ENCODE measurements at places on chromosomes 4 and X.

GRCh38 chrX:12360986-12361598, 222.8 kb downstream of the FRMPD4 start:
- no peak for DNase-seq

DNA sequence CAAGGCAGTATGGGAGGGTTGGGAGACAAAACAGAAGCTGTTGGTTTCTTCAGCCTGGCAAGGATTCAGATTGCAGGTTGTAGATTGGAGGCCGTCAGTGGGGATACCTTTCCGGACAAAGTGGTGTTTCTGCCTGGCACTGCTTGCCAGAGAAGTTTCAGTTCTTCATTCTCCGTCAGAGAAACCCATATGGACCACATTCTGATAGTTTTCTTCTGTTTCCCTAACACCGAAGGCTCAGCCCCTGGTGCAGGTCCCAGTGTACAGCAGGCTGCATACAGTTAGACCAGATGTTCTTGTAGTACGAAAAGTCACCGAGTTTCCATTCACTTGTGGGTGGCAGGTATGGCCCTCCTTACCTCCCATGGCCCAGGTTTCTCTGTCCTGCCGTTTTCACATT, 107.3 kb downstream of the PTTG2 start:
- DNase-seq: no peak

GRCh38 chr4:81723019-81723884, 251.5 kb upstream of the RASGEF1B start:
- DNase-seq: no peak

- no peak for DNase-seq
These were observed 43.2 kb upstream of the BMPR1B start for GRCh38 chr4:94714365-94715160.

DNA sequence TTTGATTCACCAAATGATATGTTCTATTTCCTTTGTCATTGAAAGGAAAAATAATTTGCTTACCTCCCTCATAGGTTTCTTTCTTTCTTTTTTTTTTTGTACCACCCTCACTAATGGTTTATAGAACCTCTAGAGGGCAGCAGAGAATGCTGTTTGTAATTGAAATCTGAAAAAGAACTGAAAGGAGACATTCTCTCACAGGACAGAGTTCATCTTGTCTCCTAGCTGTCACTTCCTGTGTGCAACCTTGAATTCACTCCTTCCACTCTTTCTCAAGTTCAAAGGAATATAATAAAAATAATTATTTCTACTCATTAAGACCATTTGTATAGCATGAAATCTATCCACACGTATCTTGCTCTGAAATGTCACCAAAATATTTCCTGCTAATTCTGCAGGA, 51.0 kb downstream of the GUCY1B1 start:
- DNase-seq: no peak

GRCh38 chr4:67375291-67375690, 170.0 kb downstream of the CENPC start:
- DNase-seq: no peak

- no peak for DNase-seq
These were observed 30.9 kb upstream of the FAM156A start for GRCh38 chrX:52988985-52989917.

DNA sequence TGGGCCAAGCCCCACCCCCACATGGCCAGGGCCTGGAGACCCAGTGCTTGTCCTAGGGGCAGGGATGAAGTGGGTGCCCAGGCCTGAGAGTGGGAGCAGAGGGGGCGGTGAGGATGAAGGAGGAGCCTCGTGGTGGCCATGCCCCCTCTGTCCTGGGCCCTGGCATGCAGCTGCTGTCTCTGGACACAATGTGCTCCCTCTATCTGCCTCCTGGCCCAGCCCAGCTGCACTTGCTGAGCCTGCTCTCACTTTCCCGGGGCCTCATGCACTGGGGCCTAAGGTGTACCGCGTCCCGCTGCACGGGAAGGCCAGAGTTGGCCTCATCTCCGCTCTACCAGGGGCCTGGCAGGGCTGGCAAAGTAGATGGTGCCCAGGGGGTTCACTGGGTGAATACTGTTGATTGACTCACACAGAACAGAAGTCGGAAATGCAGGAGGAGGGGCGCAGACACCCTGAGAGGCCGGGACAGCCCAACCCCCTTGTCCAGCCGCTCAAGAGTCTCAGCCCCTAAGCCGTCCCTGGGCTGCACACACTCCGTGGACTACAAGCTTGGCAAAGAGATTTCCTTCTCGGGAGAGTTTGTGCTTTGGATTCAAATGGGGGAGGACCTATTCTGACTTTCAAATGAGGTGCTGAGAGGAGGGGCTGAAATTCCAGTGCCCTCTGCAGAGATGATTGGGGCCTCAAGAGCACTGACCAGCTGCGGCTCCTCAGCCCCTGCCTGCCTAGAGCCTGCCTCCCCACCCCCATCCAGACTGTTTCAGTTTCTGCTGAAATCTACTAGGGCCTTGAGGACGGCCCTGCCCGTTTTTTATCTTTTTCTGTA, 112.4 kb downstream of the PSAPL1 start:
- no peak for DNase-seq

GRCh38 chr4:163949976-163950601, 455.6 kb downstream of the TMA16 start:
- no peak for DNase-seq

GRCh38 chrX:40104630-40104984, 6.8 kb upstream of the BCOR start:
- no peak for DNase-seq

DNA sequence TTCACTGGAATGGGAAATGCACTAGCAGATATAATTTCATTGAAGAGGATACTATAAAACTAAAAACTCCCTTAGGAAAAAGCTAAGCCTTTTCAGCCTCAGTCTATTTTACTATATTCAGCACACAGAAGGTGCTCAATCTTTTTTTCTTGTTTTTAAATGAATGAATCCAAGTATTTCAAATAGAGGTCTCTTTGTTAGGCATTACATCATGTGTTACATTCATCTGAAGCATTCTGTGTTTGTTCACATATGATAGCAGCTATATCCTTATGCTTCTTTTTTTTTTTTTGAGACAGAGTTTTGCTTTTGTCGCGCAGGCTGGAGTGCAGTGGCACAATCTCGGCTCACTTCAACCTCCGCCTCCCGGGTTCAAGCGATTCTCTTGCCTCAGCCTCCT, 278.4 kb downstream of the CAMK2D start:
- no peak for DNase-seq

- no peak for DNase-seq
These were observed 51.9 kb downstream of the EVC2 start for GRCh38 chr4:5656415-5656814.

DNA sequence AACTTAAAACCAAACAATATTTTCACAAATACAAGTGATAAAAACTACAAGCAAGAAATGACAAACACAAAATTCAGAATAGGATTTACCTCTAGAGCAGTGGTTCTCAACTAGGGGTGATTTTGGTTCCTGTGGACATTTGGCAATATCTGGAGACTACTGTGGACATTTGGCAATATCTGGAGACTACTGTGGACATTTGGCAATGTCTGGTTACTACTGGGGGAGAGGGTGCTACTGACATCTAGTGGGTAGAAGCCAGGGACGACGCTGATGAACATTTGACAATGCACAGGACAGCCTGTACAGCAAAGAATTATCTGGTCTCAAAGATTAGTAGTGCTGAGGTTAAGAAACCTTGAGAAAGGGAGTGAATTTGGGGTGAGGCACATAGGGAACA, 169.8 kb downstream of the CLCN4 start:
- no peak for DNase-seq

- no peak for DNase-seq
These were observed 372.7 kb downstream of the INPP4B start for GRCh38 chr4:142473218-142473959.

- DNase-seq: no peak
These were observed 93.3 kb downstream of the STIM2 start for GRCh38 chr4:26953770-26954423.

DNA sequence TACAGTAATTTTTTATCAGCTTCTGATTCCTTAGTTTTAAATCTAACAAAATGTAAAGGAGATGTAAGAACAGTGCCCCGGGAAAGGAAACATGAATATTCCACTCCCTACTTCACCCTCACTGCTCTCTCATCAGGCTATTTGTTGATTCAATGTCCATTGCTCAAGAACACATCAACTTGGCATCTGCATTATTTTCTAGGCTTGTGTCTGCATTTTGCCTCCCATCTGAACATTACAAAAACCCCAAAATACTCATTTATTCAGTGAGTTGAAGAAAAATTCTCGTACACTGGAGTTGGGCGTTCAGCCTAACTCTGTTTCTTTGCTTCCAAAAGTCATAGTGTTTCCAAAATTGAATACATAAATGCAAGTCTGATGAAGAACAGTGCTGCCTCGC, 25.6 kb downstream of the ARHGAP6 start:
- no peak for DNase-seq

All from stimulated activated CD8-positive, alpha-beta memory T cell treated with anti-CD3 and anti-CD28 coated beads, Interleukin-7, amount 100 ng/mL, for 1 hour (primary cell).